ENCODE measurements at places on chromosomes 1 and 21.

DNA sequence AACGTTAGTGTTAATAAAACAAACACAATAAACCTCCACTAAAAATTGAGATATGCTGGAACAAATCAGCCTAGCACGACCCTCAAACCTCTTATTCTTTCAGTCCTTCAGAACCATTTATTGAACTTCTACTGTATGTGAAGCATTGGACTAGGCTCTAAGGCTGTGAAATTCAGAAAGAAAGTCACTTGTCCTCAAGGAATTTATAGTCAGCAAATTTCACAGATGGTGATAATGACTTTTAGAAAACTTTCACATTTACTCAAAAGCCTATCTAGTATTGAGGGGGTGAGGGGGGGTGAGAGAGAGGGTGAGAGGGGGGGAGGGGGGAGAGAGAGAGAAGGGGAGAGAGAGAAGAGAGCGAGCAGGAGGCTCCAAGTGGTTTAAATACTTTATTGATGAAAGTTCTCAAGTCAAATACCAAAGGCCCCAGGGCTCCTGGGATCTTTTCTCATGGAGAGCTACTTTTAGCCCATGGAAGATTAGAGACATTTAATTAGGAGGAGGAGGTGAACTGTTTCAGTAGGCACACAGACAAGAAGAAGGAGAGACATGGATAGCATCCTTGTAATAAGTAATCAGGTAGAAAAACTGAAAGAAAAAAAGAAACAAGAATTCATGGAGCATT lies 66.3 kb upstream of the SSX2IP start:
- no peak for DNase-seq

DNA sequence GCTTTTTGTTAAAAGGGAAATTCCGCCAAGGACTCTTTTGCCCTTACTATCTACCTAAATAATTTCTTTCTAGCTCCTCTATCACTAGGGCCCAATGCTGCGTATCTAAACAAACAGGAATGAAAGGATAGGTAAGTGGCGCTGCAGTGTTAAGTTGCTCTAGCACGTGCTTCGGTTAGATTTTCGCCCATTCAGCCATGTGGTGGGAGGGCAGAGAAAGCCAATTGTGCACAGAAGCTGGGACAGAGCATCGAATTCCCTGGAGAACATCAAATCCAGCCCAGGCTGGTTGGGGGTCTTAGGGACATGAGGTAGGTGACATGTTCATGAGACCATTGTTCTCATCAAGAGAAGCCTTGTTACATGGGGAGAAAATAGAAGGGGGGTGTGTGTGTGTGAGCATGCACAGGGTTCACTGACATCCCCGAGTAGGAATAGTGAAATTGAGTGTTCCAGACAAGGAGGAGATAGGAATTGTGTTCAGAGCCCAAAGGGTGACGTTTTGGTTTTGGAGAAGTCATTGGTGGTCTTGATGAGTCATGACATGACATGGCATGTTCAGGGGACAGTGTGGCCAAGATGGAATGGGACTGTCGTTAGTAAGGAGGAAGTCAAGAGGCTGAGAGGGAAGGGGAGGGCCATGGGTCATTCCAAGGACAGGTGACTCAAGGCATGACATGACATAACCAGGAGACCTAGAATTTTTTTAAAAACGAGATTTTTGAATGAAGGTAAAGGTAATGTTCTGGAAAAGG lies 107.1 kb downstream of the TLR5 start:
- no peak for DNase-seq

DNA sequence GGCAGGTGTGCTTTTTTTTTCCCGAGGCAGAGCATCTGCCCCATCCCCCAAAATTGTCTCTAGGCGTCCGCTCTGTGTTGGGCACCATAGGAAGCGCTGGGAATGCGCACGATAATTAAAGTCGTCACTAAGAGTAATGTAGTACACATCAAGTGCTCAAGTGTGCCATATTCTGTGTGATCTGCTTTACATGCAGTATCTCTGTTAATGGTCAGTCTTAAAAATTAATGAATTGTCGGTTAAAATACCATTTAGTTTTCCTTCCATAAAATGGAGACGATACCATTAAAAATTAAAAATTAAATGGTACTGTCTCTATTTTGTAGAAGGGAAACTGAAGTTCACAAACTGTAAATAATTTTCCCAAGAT lies 544 bp upstream of the CCT8 start:
- DNase-seq, result no peak

GRCh38 chr21:24832961-24833360 lies 774.3 kb downstream of the MRPL39 start:
- no peak for DNase-seq

All from stimulated activated CD8-positive, alpha-beta memory T cell treated with anti-CD3 and anti-CD28 coated beads, Interleukin-7, amount 100 ng/mL, for 24 hours (primary cell).